Epithelial cell of prostate (primary cell): ENCODE measurements at places on chromosomes 5 and 9.

DNA sequence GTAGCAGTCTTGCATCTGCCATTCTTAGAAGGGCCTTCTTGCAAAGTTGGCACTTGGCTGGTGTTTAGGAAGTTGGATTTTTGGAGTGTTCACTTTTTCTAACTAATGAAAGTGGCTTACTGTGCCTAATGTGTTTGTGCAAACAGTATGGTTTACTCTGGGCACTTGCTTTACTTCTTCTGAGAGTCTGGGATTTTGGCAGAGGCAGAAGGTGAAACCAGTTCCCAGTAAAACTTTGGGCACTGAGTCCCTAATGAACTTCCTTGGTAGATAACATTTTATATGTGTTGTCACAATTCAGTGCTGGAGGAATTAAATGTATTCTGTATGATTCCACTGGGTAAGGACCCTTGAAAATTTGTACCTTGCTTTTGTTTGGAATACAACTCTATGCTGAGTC, 155.7 kb downstream of the FAM170A start:
- no peak for DNase-seq

DNA sequence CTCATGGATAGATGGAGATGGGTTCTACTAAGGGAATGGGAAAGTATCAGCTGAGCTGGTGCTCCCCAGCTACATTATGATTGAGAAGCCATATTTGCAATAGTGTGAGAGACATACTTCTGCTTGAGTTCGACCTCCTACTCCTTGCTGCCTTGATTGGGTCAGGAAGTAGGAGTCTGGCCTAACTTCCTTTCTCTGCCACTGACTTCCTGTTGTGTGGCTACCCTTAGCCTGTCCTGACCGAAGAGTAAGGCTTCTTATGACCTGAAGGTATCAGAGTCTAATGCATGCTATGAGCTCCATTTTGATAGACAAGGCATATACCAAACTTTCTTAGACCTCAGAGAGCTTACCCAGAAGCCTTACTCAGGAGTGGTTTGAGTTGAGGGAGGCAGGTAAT, 53.9 kb downstream of the OSTF1 start:
- DNase-seq = no peak

DNA sequence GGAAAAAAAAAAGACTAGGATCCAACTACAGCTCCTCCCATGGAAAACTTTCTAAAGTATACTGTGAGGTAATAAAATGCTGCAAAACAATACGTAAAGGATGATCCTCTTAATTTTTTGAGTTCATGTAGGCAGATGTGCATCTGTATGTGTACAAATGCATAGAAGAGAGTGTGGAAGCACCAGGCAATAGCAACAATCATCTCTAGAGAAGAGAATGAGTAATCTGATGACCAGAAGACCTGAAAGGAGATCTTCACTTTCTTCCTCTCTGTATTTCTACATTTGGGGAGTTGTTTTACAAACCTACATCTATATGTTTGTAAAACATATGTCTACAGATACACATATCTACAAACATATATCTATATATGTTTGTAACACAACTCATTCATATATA, 29.3 kb upstream of the SPDL1 start:
- DNase-seq = no peak

DNA sequence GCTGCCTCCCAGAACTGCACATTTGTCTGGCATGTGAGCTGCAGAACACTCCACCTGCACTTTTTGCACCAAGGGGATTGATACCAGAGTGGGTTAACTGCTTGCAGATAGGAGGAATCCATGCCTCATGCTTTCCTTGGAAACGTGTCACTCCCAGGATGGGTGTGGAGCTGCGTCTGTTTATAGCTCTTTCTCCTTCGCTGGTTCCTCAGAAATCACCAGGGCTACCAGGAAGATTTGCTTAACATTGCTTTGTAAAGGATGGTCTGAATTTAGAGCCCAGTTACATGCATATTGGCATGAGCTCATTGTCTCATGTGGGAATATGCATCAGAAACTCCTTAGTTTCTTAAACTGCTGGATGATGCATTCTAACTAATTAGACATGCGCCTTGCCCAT, 234.6 kb downstream of the GADD45G start:
- DNase-seq = no peak

- DNase-seq = no peak
Measured at GRCh38 chr5:107551088-107551487, 119.6 kb downstream of the EFNA5 start.

GRCh38 chr5:16128944-16129343, 50.6 kb downstream of the MARCHF11 start:
- no peak for DNase-seq

- DNase-seq = no peak
Measured at GRCh38 chr5:169696621-169697510, 59.8 kb downstream of the DOCK2 start.

GRCh38 chr9:98056269-98057137, at the start of gene NANS:
Gene NANS (plus strand): TSS chr9:98056732. CDS start chr9:98056809, 77 bp downstream.
- peak; percentile 80 for DNase-seq

DNA sequence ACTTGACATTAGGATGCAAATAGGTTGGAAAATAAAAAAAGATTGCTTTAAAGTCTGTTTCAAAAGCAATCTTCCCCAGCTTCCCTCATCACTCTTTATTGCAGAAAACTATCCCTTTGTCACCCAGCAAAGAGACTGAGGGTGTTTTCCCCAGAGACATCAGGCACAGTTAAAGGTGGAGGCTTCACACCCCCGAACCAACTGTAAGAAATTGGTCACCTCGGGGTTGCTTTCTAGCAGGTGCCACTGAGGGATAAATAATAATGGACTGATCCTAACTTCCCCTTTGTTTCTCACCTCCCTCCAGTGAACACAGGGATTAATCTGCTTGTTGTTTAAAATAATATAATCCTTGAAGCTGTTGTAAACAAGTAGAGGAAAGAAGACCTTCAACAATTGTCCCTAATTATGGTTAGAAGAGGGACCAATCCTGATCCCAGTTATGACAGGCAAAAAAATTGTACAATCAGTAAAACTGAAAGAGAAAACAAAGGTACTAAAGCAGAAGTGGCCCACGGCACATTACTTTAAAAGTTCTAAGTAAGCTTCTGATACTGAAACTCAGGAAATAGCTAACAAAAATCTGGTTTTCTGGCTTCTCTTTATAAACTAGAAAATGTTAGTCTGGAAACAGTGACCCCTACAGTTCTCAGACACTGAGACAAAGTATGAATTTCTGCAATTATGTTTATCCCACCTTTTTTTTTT, 6.6 kb upstream of the PCSK1 start:
- DNase-seq = no peak

DNA sequence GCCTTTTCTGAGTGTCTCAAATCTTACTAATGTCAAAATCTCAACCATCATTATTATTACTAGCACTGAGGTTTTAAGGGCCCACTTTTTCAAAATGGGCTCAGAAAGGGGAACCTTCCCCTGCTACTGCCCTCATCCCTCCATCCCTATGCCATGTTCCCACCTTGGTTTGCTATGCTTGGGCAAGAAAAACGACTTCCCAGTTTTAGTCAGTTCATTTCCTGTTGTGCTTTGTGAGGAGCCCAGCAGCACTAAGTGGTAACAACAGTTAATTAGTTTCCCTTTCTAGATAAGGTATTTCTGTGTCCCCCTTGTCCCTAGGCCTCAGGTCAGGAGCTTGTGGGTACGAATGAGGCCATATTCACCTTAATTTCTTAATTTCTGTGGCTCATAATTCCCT, 595.2 kb downstream of the RAB3C start:
- no peak for DNase-seq

GRCh38 chr5:159819591-159820411, 96.5 kb upstream of the ADRA1B start:
- no peak for DNase-seq

DNA sequence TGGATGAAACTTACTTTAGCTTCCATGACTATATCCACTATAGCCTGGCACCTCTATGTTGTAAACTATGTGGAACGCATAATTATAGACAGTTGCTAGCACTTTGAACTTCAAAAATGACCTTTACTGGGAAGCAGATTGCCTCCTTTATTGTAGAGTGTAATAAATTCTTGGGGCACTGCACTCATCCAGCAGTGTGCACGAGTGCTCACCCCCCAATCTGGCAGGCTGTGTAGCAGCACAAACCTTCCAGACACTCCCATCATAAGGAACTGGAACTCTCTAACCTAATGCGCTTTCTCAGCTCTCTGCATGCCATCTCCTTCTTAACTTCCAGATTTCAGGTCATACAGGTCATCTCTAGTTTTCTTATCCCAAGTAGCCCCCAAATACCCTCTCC, 1.5 kb upstream of the PDE6A start:
- DNase-seq = no peak

DNA sequence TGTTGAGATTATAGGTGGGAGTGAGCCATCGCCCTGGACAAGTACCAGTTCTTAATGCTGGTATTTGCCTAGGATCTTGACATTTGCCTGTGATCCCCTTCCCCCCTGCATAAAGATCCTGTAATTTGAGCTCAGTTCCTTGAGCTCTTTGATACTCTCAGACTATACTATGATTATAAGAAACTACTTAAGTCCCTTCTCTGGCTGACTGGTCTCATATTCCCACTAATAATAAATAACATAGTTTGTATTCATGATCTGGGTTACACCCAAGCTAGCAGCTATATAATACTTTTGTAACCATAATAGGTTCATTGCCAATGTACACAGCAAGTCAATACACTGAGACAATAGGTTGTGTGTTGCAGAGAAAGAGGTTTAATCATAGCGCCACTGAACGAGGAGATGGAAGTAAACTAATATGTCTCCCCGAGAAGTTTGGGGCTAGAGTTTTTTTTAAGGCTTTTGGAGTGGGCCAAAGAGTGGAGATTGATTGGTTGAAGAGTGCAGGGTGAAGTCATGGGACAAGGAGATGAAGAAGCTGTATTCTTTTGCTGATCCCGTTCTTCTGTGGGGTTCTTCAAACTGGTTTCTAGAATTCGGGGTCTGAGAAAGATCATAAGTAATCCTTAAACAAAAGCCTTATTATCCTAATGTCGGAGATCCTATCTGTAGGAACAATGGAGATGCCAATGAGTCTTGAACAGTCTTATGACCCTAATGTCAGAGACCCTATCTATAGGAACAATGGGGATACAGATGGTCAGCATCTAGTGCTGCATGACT, 20.7 kb upstream of the SHOC1 start:
- no peak for DNase-seq

DNA sequence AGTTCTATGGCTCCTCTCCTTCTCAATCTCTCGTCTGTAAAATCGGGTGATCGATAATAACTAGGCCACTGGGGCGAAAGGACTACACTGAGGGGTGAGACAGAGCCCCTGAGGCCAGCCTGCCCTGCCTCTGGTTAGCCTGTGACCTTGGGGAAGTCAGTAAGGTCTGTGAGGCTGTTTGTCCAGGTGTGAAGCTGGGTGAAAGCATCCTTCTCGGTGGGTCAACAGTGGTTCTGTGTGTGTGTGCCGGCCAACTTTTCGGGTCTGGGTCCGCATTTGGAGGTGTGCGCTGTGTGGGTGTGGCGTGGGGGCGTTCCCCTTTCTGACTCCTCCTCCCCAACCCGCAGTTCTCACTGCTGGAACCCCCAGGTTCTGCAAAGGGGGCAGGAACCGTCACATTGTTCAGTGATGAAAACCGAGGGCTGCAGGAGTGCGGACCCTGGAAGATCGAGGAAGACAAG, 5.0 kb upstream of the RNF44 start:
- DNase-seq = no peak

GRCh38 chr9:93601063-93601462, 24.7 kb downstream of the PHF2 start:
- no peak for DNase-seq
